ENCODE measurements at places on chromosomes 5 and 9. TPM values are rescaled to one million over a fixed set of nuclear protein-coding genes. Genes with fewer than 3 reads are reported as not detected.
A peak's percentile ranks its signal among the peaks of the same experiment; 100 is the strongest.

DNA sequence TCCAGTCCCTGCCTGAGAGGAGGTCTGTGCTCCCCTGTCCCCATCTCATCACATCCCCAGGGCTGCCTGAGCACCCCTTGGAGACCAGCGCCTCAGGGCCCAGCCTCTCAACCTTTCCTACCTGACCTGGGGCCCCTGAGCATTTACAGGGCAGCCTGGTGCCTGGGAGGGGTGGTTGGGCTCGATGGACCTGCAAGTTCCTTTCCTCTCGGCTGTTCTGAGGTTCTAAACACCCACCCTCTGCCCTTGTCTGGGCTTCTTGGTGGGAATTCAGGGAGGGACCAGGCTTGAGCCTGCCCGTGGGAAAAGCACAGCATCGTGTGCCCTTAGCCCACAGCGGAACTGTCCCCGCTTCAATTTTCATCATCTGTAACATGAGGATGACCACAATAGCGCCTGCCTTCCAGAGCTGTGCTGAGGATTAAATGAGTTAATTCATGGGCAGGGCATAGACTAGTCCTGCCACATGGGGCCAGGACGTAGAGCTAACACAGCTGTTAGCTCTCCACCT lies 91.0 kb upstream of the SH3PXD2B start:
- no peak overlapping the region for H3K4me3 ChIP-seq
- no peaks in the 10 kb centered on the region for H3K27me3 ChIP-seq
- H3K36me3 ChIP-seq: no peaks in the 10 kb centered on the region

GRCh38 chr5:177124486-177124991 lies 9.0 kb upstream of the NSD1 start:
- H3K4me1 ChIP-seq: peaks cover 7% of the 10 kb centered on the region
- no peak overlapping the region for H3K27ac ChIP-seq
- H3K27me3 ChIP-seq: no peaks in the 10 kb centered on the region
- H3K4me3 ChIP-seq: no peak overlapping the region
- no peaks in the 10 kb centered on the region for H3K36me3 ChIP-seq
- DNase-seq: no peak

DNA sequence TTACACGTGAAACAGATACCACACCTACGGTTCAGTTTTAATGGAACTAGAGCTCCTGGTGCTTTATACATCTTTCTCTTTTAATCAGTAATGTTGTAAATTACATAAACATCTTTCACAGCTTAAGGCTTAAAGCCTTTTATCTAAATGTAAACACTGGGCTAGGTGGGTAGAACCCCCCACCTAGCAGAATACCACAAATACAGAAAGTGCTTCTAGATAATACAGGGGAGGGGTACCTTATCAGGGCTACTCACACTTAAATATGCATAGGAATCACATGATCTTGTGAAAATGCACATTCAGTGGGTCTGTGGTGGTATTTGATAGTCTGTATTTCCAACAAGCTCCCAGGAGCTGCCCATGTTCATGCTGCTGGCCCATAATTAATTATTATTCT lies 256.4 kb upstream of the TARS1 start:
- H3K4me1 ChIP-seq: no peaks in the 10 kb centered on the region
- H3K36me3 ChIP-seq: no peaks in the 10 kb centered on the region
- no peak overlapping the region for H3K27ac ChIP-seq
- H3K27me3 ChIP-seq: no peaks in the 10 kb centered on the region

GRCh38 chr5:134917070-134917815 lies 12.3 kb downstream of the PCBD2 start:
- peaks cover 7% of the 10 kb centered on the region for H3K36me3 ChIP-seq
- H3K27ac ChIP-seq: no peak overlapping the region
- H3K4me3 ChIP-seq: no peak overlapping the region
- DNase-seq: peak; percentile 47

DNA sequence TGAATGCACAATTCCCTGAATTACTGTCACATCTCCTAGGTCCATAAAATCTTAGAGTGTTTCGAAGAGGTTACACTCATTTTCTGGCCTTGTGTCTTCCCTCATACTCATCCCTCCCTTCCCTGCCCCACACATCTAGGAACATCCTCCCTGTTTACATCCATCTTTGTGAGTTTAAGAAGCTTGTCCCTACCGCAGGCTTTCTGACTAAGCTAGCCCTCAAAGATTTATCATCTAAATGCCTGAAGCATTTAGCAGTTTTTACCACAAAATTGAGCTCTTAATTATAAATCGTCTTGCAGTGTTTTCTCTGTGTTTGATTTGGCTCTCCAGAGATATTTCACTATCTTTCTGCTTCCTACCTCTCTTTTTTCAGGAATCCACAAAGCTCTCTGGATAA lies 374.8 kb downstream of the KIAA0825 start:
- H3K27ac ChIP-seq: no peak overlapping the region
- H3K27me3 ChIP-seq: no peaks in the 10 kb centered on the region
- H3K36me3 ChIP-seq: no peaks in the 10 kb centered on the region
- DNase-seq: no peak
- no peak overlapping the region for H3K4me3 ChIP-seq

GRCh38 chr9:22446950-22447617 lies 460 bp downstream of the DMRTA1 start:
- H3K27me3 ChIP-seq: peaks cover 12% of the 10 kb centered on the region
- DNase-seq: peak; percentile 92
- no peaks in the 10 kb centered on the region for H3K36me3 ChIP-seq

- H3K27me3 ChIP-seq: no peaks in the 10 kb centered on the region
- H3K36me3 ChIP-seq: no peaks in the 10 kb centered on the region
- no peak overlapping the region for H3K4me3 ChIP-seq
- no peak overlapping the region for H3K27ac ChIP-seq
- no peak for DNase-seq
Observed at GRCh38 chr9:106958955-106959657, 96.1 kb downstream of the ZNF462 start.

DNA sequence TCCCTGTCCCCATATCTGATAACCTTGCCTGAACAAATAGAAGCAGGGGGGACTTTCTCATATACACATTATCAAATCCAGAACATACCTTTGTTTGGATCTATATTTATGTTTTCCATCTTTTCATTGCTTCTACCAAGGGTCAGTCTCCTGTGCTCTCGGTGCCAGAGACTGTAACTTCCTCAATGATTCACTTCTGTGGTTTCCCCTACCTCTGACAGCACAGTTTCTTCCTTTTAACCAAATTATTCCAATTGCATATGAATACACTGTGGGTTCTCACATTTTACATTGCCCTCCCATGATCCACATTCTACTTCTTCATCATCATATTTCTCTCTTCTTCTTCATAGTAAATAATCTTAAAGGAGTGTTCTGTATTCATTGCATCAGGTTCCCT lies 32.2 kb downstream of the NMUR2 start:
- no peaks in the 10 kb centered on the region for H3K4me1 ChIP-seq
- no peaks in the 10 kb centered on the region for H3K36me3 ChIP-seq
- no peak overlapping the region for H3K4me3 ChIP-seq
- no peak for DNase-seq

DNA sequence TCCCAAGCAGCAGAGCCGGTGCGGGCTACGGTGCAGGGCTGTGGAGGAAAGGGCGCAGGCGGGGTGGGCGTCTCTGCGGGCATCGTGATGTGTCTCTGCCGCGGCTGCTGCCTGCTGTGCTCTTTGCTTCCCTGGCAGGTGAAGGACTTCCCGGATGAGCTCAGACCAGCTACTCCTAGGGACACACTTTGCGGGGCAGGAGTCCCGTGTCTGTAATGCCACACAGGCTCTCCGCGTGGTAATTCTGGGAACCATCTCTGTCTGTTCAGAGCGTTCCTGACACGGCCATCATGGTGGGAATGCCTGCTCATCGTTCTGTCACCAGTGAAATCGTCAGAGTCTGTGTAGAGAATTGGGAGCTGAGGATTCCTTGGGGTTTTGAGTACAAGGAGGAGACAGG lies 235.5 kb downstream of the FANCC start:
- H3K27ac ChIP-seq: no peak overlapping the region
- peak; percentile 14 for DNase-seq
- peaks cover 31% of the 10 kb centered on the region for H3K4me1 ChIP-seq

DNM1 gene
- total RNA-seq: 7.0 TPM

PCDH12 gene
- 5.8 TPM for total RNA-seq

Data from upper lobe of left lung (tissue), 6 donors.